ENCODE measurements at places on chromosomes 7 and 10. TPM values are rescaled to one million over a fixed set of nuclear protein-coding genes. Genes with fewer than 3 reads are reported as not detected.

The LAMB1 gene
- total RNA-seq: 969 TPM

The ZSCAN25 gene
- 15.1 TPM for total RNA-seq

The SPAM1 gene
- total RNA-seq: not detected

The HOXA11 gene
- total RNA-seq: 0.09 TPM

The ZNF485 gene
- total RNA-seq: 2.6 TPM

The PDE6C gene
- total RNA-seq: not detected

The CLDN3 gene
- 0.09 TPM for total RNA-seq

The SH3PXD2A gene
- total RNA-seq: 3.0 TPM

The MCMBP gene
- total RNA-seq: 47.6 TPM

The PRKAG2 gene
- 28.2 TPM for total RNA-seq

The ZNF488 gene
- 0.09 TPM for total RNA-seq

The TAS2R5 gene
- total RNA-seq: 0.94 TPM

The HKDC1 gene
- total RNA-seq: 0.19 TPM

The TRIP6 gene
- total RNA-seq: 64.1 TPM

The HOXA9 gene
- total RNA-seq: 0.81 TPM

The MAGI2 gene
- total RNA-seq: 3.4 TPM

The VWDE gene
- 0.19 TPM for total RNA-seq

The CYP26C1 gene
- total RNA-seq: 0.47 TPM

The OR2A42 gene
- 0.09 TPM for total RNA-seq

The SPDYE1 gene
- total RNA-seq: not detected

The RHOBTB1 gene
- 28.9 TPM for total RNA-seq

The OPN1SW gene
- total RNA-seq: not detected

The CASD1 gene
- 14.2 TPM for total RNA-seq

The SMKR1 gene
- total RNA-seq: 0.28 TPM

The BLNK gene
- total RNA-seq: not detected

The GPR15LG gene
- total RNA-seq: not detected

The MSMB gene
- total RNA-seq: 0.27 TPM

The KIAA1217 gene
- 4.0 TPM for total RNA-seq

The TMEM176A gene
- not detected for total RNA-seq

Data from endothelial cell of coronary artery (primary cell).